Lower lobe of right lung (tissue), 2 donors: ENCODE measurements at places on chromosomes 11 and 22.

DNA sequence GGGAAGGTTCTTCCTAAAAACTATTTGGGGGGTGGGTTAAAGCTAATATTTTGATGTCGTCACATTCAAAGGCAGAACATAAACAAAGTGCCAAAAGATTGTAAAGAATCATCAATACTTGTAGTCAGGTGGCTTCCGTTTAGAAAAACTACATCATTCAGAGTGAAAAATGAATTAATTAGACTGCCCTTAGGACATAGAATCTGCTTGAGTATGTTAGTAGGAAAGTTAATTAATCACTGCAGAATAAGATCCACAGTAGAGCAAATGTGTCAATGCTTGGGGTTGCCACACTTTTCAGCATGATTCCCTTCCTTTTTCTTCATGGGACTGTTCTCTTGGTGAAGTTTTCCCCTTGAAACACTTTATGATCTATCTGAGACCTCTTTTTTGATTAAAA is 166.8 kb upstream of the MTNR1B start:
- H3K4me1 ChIP-seq: no peaks in the 10 kb centered on the region
- no peak overlapping the region for H3K4me3 ChIP-seq
- no peaks in the 10 kb centered on the region for H3K27me3 ChIP-seq
- no peaks in the 10 kb centered on the region for H3K36me3 ChIP-seq
- DNase-seq: no peak

- peak overlapping the region; percentile 31 for H3K27ac ChIP-seq
- peaks cover 45% of the 10 kb centered on the region for H3K4me1 ChIP-seq
- peak; percentile 50 for DNase-seq
- H3K27me3 ChIP-seq: no peaks in the 10 kb centered on the region
These were observed 146.2 kb downstream of the CRYBB2 start for GRCh38 chr22:25365491-25366261.

DNA sequence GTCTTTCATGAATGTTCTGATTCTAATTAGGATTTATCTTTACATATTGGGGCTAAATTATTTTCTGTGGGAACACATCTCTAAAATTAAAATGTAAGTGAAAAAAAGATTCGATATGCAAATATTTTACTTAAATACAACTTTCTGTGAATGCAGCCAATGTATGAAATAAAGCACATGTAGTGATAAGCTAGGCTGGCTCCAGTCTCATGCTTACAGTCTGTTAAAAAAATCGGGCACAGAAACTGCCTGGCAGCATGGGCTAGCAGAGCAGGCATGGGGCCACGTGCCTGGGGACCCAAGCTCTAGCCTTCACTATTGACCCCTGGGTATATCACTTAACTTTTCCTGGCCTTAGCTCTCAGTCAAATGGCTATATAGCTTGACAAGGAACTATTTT is 46.5 kb downstream of the NELL1 start:
- no peaks in the 10 kb centered on the region for H3K4me1 ChIP-seq
- DNase-seq: no peak
- no peak overlapping the region for H3K27ac ChIP-seq

- H3K4me3 ChIP-seq: no peak overlapping the region
- H3K4me1 ChIP-seq: peaks cover 6% of the 10 kb centered on the region
- no peaks in the 10 kb centered on the region for H3K27me3 ChIP-seq
These were observed 8.1 kb downstream of the RCOR2 start for GRCh38 chr11:63908631-63909401.

- no peaks in the 10 kb centered on the region for H3K36me3 ChIP-seq
- H3K27ac ChIP-seq: no peak overlapping the region
- H3K4me3 ChIP-seq: no peak overlapping the region
- no peaks in the 10 kb centered on the region for H3K4me1 ChIP-seq
- no peak for DNase-seq
These were observed 5.1 kb downstream of the INSC start for GRCh38 chr11:15119826-15120225.

GRCh38 chr11:134261626-134262488 is 8.5 kb downstream of the ACAD8 start:
- H3K4me1 ChIP-seq: peaks cover 16% of the 10 kb centered on the region
- H3K36me3 ChIP-seq: peaks cover 77% of the 10 kb centered on the region
- H3K4me3 ChIP-seq: no peak overlapping the region
- no peak for DNase-seq
- H3K27ac ChIP-seq: no peak overlapping the region
- H3K27me3 ChIP-seq: no peaks in the 10 kb centered on the region

DNA sequence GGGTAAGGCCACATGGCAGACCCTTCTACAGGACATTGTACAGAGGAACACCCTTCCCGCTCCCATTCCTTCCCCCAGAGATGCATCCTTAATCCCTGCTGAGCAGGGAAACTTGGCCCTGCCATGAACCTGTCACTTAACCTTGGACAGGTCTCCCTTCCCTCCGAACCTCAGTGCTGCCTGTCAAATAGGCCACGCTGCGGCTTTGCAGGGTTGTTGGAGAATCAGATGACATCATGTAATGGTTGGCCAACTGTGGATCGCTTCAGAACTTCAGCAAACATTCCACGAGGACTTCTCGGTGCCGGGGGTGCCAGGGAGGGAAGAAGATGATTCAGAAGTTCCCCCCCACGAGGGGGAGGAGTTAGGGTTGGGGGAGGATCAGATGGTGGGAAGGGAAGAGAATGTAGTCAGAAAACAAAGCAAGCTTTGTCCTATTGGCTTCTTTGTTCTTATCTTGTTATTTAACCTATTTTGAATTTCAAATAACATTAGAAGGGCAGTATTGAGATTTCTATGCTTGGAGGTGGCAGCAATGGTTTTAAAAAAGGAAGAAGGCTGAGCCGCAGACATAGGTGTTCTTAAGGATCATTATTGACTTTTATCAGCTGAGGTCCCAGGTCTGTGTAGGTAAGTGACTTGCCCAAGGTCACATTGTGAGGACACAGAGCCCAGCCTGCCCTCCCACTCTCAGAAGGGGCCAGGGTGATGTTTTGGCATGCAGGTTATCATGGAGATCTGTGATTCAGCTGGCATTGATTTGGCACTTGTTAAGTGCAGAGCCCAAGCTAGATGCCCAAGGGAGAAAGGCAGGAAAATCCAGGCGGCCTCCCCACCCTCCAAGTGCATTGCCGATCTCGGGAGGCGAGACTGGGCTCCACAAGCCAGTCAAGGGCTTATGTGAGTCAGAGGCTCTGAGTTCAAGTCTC is 3.1 kb downstream of the CDC42EP1 start:
- DNase-seq: peak; percentile 69
- peaks cover 10% of the 10 kb centered on the region for H3K27me3 ChIP-seq
- peak overlapping the region; percentile 8 for H3K4me3 ChIP-seq

DNA sequence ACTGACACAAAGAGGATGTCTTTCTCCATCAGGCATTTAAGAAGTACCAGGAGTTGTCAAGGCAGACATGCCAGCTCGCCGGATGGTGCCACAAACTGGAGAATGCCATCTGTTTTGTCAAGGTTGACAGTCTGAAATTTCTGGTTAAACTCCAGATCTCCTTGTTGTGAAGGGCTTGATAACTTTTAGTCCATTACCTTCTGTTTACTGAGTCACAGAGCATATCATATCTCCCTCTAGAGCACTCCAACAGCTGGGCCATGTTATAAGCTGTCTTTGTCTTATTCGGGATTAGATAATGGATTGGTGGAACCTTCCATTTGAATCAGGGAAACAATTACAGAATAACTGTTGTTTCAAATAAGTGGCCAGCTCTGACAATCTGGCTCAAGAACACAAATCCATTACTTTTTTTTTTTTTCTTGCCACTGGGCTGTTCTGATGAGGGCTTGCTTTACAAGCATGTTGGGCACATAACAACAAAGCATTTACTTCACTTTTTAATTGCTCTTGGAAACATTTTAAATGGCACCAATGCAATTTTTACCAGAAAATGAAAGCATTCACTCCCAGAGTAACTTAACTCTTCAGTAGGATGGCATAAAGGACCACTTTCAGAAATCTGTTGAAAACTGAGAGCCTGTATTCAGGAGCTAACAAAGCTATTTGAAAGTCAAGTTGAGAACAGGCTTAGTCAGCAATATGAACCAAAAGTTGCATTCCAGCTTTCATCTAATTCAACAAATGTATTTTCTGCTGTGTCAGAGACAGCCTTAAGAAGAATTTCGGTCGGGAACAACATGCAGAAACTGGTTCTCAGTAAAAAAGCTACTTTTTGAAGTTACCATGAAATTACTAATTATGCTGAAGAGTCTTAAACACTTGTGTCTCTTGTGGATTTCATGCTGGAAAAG is 227.6 kb upstream of the PITPNB start:
- no peak overlapping the region for H3K4me3 ChIP-seq
- H3K27ac ChIP-seq: no peak overlapping the region
- H3K36me3 ChIP-seq: no peaks in the 10 kb centered on the region
- no peak for DNase-seq

GRCh38 chr11:76781807-76782530 is 1.2 kb upstream of the TSKU start:
- no peaks in the 10 kb centered on the region for H3K36me3 ChIP-seq
- H3K4me1 ChIP-seq: peaks cover 46% of the 10 kb centered on the region
- H3K27ac ChIP-seq: peak overlapping the region; percentile 87
- H3K27me3 ChIP-seq: peaks cover 8% of the 10 kb centered on the region

GRCh38 chr11:72758304-72758689 is 6.1 kb upstream of the ARAP1 start:
- H3K27me3 ChIP-seq: no peaks in the 10 kb centered on the region
- no peak for DNase-seq
- H3K27ac ChIP-seq: no peak overlapping the region
- peaks cover 30% of the 10 kb centered on the region for H3K36me3 ChIP-seq
